ENCODE measurements at places on chromosomes 7 and 10.

DNA sequence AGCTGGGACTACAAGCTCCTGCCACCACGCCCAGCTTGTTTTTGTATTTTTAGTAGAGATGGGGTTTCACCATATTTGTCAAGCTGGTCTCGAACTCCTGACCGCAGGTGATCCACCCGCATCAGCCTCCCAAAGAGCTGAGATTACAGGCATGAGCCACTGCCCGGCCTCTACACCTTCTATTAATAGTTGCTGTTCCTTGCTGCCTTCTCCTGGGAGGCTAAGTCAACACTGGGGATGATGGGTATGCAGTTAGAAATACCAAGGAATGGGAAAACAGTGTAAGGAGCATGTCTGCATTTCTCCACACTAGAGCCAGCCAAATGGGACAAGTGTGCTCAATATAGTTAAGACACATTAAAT lies 97.3 kb upstream of the PDLIM1 start:
- no peak for DNase-seq

- DNase-seq: no peak
Measured at GRCh38 chr10:11462071-11462470, 149.4 kb downstream of the USP6NL start.

- no peak for DNase-seq
Measured at GRCh38 chr10:32605787-32606186, 159.8 kb downstream of the CCDC7 start.

DNA sequence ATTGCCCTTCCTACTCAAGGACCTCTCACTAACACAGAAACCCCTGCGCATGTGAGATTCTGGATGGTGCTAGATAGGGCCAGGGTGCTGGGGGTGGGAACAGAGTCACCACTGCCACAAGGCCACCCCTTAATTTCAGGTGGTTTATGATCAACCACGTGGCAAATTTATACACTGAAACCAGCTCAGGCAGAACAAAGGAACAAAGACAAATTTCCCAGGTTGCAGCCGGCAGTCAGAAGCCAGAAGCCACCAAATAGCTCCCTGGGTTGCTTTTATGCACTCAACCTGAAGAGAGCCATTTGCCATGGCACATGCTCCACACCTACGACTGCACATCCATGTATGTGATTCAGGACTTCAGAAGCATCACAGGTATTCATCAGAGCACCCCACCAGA lies 2.5 kb downstream of the VOPP1 start:
- peak; percentile 60 for DNase-seq

GRCh38 chr10:128083191-128083895 lies 42.9 kb downstream of the MKI67 start:
- no peak for DNase-seq

- DNase-seq: no peak
Measured at GRCh38 chr10:78830062-78830975, 238.4 kb upstream of the ZMIZ1 start.

DNA sequence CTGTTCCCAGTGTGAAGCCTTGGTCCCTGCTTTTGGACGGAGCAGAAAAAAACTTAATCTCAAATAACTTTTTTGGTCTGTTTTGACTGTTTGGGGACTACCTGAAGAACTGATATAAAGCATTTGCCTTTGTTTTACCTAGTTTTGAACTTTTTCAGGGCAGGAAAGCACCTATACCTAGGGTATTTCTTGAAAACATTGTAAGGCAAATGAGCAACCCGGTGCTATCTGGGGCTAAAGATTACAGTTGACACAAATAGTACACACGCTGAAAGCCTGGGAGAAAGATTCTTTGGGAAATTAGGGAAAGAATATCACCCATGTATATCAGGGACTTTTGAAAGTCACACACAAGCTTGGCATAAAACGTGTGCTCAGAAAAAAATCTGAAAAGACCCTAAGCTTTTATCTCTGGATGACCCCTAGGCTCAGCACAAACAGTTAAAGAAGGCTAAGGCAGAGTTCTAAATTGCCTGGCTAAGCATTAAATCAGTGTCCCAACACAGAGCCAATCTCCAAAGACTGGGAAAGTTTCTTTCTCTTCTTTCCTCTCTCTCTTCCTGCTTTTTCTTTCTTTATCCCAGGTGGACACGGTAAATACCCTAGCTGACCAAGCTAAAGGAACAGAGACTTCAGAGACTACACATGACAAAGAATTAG lies 389.8 kb downstream of the SH2D4B start:
- DNase-seq: no peak

- DNase-seq: no peak
Measured at GRCh38 chr7:93958216-93958615, 36.7 kb downstream of the GNG11 start.

- DNase-seq: no peak
Measured at GRCh38 chr10:79176052-79176501, 107.3 kb downstream of the ZMIZ1 start.

Data from CD4-positive, alpha-beta T cell treated with Interleukin-17A for 1 hour (primary cell).